Jurkat, Clone E6-1 (cell line): ENCODE measurements at places on chromosomes 7 and 10.

DNA sequence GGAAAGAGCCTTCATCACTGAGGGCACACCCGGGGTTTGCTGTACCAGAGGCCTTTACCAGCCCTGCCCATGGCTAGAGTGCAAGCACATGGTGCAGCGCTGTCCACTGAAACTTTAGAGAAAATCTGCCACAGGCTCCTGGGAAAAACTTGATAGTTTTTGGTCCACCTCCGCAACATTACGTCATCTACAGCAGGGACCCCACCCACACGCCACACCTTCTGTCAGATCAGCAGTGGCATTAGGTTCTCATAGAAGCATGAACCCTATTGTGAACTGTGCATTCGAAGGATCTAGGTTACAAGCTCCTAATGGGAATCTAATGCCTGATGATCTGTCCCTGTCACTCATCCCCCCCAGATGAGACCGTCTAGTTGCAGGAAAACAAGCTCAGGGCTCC lies 2.5 kb upstream of the ODAD2 start:
- no peak for DNase-seq

DNA sequence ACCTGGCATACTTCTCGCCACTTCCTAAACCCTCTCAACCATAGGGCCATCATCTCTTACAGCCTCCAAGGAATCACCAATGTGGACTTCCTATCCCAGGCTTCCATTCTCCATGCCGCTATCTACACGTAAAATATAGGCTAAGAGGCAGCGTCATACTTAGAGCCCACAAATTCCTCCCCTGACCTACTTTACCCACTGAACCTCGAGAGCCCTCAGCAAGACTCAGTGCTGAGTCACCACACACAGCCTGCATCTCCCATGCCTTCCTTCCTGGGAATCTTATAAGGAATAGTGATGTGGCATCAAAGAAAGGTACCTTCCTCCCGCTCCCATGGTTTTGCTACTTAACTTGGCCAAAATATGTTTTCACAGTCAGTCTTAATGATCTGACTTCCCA lies 435.6 kb upstream of the NFE2L3 start:
- DNase-seq = no peak

GRCh38 chr10:133166828-133167692 lies 7.0 kb downstream of the KNDC1 start:
- DNase-seq = no peak

- DNase-seq = no peak
Observed at GRCh38 chr10:56449770-56450169, 88.7 kb upstream of the ZWINT start.

DNA sequence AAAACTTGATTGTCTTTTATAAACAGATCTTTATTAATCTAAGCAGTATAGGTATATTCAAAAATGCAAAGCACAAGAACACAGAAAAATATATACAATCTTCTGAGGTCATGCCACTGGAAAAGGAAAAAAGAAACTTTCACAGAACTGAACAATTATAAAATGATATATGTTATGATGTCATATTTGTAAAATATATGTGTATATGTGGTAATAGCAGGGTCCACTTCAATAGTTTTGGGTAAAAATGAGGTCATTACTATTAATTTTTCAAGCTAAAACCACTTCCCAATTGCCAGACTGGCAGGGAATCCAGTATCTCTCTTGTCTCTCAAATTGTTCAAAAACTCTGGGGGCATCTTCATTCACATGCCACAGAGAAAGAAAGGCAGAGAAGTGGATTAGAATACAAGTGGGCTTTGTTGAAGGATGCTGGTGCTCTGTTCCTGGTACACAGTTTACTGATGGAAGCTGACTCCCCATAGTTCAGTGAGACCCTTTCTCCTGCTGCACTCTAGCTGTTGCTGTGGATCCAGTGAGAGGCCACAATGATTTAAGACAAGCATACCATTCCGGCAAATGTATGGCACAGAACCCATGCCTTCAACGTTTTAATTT lies 19.7 kb downstream of the CTNNA3 start:
- no peak for DNase-seq

DNA sequence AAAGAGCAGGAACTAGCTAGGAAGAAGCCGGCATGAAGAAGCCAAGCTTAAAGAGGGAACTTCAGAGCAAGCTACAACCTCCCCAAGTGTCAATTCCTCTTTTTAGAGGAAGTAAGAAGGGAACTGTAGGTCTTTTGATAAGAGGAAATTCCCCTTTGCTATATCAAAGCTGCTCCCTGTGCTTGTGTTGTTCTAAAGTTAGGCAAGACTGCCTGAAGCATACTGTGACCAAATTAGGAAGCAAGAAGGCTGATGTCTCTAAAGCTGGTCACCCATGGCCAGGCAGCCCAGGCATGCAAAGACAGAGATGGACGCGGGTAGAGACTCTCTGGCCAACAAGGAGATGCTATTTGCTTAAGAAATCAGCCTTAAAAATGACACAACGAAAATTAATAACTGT lies 87.9 kb downstream of the RNF216 start:
- DNase-seq = no peak

- DNase-seq = no peak
Observed at GRCh38 chr7:2606539-2606936, 25.2 kb upstream of the TTYH3 start.

GRCh38 chr7:114930107-114930661 lies 8.3 kb downstream of the MDFIC start:
- DNase-seq = no peak

DNA sequence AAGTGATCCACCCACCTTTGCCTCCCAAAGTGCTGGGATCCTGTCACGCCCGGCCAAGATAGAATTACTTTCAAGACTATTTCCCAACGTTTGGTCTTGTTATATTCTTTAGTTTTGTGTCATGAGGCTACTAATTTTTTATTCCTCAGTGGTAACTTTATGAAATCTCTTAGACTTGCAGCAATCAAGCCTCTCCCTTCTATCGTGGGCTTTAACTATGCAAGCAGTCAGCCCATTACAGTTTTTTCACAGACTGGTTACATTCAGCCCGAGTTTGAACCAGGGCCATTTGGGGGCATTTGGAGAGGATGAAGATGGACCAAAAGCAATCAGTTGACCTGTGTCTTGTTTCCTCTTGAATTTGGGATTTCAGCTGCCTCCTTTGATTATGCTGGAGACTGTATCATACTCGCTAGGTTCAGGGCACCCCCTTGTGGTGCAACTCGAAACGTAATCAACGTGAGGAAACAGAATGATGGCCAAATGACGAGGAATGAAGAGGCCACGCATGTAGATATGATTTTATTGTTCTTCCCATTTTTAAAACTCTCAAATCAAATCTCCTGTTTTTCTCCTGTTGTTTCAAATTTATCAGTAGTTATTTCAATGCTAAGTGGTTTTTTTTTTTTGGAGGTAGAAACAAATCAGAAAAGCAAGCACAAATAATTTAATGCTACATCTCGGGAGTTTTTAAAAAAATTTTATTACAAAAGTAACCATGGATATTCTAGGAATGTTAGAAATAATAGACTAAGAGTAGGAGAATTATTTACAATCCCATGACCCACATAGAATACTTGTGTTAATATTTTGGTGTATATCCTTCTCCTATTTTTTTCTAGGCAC lies 151.6 kb downstream of the KIAA1217 start:
- peak; percentile 35 for DNase-seq

DNA sequence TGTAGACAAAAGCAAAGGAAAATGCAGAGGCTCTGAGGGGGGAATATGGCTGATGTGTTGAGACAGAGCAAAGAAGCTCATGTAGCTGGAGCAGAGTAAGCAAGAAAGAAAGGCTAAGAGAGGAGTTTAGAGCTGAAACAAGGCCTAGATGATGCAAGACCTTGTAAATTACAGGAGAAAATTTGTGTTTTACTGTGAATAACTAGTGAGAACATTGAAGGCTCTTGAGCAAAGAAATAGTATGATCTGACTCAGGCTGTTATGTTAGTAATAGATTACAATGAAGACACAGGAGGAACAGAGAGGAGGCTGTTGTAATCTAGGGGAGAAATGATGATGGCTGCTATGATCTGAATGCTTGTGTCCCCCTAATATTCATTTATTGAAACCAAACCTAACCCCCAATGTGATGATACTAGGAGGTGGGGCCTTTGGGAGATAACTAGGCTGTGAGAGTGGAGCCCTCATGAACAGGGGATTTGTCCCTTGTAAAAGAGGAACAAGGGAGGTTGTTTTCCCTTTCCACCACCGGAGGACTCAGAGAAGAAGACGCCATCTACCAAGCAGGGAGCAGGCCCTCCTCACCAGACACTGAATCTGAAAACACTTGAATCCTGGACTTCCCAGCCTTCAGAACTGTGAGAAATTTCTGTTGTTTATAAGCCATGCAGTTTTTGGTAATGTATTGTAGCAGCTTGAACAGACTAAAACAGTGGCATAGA lies 394.9 kb downstream of the HTR7 start:
- no peak for DNase-seq

- DNase-seq = no peak
Observed at GRCh38 chr10:117162093-117163060, 24.3 kb upstream of the VAX1 start.

- no peak for DNase-seq
Observed at GRCh38 chr10:79385804-79386531, 38.7 kb downstream of the PPIF start.

DNA sequence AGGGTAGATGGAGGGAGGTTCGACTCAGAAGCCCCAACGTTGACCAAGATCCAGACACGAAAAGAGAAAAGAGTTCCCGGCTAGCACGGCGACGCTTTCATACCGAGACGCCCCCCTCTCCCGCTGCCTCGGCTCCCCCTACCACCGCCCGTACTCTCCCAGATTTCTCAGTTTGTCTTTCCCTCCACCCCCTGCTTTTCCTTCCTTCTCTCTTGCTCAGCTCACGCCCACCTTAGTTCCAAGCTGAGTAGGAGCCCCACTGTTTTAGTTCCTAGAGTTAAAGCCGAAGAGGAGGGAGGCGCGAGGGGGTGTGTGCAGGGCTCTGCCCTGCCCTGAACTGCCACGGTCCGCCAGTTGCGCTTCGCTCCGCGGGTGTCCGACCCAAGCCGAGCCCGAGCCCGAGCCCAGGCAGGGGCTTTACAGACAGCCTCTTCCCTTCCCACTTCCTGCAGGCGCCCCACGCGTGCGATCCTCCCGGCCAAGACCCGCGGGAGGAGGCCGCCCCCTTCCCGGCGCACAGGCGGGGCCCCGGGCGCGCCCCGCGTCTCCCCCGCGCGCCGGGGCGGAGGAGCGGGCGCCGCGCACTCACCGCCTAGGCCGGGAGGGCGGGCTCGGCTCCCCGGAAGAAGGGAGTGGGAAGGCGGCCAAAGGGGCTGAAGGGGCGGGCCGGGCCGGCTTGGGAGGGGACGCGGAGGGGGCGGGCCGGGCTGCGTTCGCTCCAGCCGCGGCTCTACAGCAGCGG lies at the start of gene EPHB6:
TSS of gene EPHB6 (plus strand) at position 705 of the 742 bp plus-strand sequence. CDS start 8,152 bp downstream, outside the sequence.
- peak; percentile 22 for DNase-seq

DNA sequence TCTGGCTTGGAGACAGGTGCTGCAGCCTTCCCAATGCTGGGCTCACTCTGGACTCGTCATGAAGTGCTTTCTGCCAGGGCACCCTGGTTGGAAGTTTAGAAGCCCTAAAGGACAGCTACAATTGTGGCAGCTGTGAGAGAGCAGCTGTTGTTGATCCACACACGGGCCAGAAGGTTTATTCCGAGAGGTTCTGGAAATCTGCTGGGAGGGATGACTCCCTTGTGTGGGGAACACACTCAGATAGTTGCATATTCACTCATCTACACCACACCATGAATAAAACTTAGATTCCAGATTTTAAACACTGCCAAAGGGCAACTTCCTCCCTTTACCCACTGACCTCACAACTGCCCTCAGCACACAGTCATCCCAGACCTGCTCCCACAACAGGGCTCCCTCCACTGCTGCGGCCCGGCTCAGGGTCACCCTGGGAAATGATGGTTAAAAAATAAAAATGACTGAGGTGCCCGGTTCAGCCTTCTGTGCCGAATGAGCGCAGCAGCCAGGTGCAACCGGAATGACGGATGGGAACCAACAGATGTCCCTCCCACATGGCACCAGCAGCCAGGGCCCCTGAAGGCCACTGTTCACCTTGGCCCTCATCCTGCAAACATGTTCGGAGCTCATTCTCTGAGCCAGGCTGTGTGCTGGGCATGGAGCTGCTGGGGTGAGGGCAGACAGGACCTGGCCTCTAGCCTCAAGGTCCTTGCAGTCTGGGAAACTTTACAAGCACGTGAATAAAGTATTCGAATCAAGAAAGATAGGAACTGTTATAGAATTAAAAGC lies 40.2 kb downstream of the ASB13 start:
- no peak for DNase-seq

- DNase-seq = no peak
Observed at GRCh38 chr10:103929381-103929921, 11.5 kb upstream of the STN1 start.

DNA sequence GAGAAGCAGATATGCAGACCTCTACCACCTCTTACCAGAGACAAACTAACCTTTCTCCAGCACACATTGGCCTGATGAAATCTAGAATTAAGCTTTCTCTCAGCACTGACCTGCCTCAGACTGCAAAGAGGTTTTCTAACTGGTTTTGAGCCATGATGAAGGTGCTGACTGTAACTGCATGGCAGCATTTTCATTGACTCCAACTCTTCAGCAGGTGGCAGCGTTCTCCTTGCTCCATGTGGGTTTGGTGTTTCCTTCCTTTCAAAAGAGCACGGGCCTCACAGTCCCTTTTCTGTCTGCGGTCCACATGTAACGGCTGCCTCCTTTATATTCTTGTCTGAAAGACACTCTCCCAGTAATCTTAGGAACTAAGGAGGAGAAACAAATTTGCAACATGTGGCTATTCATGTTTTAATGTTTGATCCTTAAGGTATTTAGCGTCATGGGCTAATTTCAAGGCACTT lies 12.6 kb downstream of the KLLN start:
- DNase-seq = peak; percentile 92

DNA sequence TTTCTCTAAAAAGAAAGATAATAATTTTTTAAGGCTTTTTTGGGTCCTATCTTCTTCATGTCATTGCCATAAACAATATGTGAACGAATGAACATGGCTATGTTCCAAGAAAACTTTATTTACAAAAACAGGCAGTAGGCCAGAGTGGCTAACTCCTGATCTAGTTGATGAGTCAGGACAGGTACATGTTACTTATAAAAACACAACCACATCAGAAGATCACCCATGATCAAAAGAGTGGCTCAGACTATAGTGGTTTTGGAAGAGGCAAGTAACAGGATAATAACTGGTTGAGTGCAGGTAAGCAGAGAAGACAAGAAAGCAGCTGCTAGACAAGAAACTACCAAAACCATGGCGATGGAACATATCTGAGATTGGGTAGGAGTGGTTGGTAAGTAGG lies 468.7 kb downstream of the KCNMA1 start:
- DNase-seq = no peak

GRCh38 chr7:122974229-122974628 lies 21.3 kb downstream of the TAS2R16 start:
- no peak for DNase-seq

- no peak for DNase-seq
Observed at GRCh38 chr7:127678947-127679346, 27.0 kb downstream of the SND1 start.

GRCh38 chr7:140745266-140746058 lies 49.0 kb downstream of the NDUFB2 start:
- DNase-seq = no peak

- no peak for DNase-seq
Observed at GRCh38 chr10:9910446-9910845, 1107.2 kb upstream of the CELF2 start.
